Neural progenitor cell (in vitro differentiated cells): ENCODE measurements at places on chromosomes 4 and X. TPM values are rescaled to one million over a fixed set of nuclear protein-coding genes. Genes with fewer than 3 reads are reported as not detected.
A peak's percentile ranks its signal among the peaks of the same experiment; 100 is the strongest.

- DNase-seq: no peak
Measured at GRCh38 chr4:81571105-81571504, 99.4 kb upstream of the RASGEF1B start.

DNA sequence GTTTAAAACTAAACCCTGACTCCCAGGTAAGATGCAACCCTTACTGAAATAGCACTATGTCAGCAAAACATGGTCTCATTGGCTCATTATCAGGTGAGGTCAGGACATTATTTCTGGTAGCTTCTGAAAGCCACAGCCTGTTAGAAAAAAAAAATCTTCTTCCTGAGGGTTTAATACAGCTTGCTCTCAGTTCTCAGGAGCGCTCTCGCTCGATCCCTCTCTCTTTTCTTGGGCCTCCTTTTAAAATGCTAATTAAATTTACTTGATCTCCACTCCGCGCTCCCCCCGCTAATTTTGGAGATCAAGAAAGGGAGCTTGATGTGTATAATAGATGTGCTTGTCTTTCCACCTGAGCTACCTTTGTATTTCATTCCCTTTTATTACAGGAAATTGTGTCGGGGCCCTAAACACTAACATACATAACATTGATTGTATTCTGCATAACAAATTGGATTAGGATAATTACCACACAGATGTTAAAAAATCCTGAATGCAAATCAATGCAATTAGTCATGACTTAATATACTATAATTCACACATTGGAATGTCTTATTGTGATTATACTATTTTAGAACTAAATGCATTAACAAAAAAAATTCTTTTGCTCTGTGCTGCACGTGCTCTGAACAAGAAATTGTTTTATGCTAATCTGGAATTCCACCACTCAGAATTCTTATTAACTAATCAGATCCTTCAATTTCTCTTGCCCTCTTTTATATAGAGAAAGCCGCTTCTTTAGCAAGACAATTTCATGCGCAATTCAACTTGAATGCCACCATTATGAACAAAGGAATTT lies 101.6 kb upstream of the TEX13D start:
- peak; percentile 18 for DNase-seq

GRCh38 chr4:74158466-74159142 lies 686 bp downstream of the MTHFD2L start:
- DNase-seq: no peak

GRCh38 chr4:142150483-142150882 lies 514.1 kb downstream of the IL15 start:
- no peak for DNase-seq

GRCh38 chrX:153973127-153974002 lies 811 bp downstream of the TMEM187 start:
- no peak for DNase-seq

DNA sequence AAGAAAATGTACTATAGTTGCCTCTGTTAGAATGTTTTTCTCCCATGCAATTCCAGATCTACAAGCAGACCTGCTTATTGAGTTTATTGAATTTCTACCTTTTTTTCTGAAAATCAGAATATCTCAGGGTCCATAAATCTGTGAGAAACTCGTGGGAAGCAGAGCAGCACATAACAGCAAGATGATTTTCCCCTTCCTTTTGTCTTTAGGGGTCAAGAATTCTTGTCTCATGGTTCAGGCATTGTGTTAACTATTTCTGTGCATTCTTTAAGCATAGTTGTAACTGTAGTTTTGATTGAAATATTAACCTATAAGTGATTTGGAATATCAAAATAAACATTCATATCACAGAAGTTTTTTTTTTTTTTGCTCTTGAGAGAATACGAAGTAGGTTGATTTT lies 11.4 kb downstream of the EDNRA start:
- no peak for DNase-seq

- DNase-seq: no peak
Measured at GRCh38 chr4:106454581-106454980, 86.0 kb upstream of the GIMD1 start.

Gene TEX28
- not detected in 2 replicates for total RNA-seq
